Activated CD8-positive, alpha-beta T cell treated with anti-CD3 and anti-CD28 coated beads for 36 hours (primary cell): ENCODE measurements at places on chromosomes 16 and 17. TPM values are rescaled to one million over a fixed set of nuclear protein-coding genes. Genes with fewer than 3 reads are reported as not detected.

CX3CL1 gene
- not detected for total RNA-seq

CCL13 gene
- not detected for total RNA-seq

NPIPA2 gene
- total RNA-seq: 4.1 TPM

SBK1 gene
- total RNA-seq: 35.3 TPM

SOST gene
- total RNA-seq: not detected

CTRB2 gene
- not detected for total RNA-seq
